ENCODE measurements at places on chromosomes 2 and 18.

GRCh38 chr2:227826019-227826521 is 12.4 kb downstream of the CCL20 start:
- no peak for DNase-seq

DNA sequence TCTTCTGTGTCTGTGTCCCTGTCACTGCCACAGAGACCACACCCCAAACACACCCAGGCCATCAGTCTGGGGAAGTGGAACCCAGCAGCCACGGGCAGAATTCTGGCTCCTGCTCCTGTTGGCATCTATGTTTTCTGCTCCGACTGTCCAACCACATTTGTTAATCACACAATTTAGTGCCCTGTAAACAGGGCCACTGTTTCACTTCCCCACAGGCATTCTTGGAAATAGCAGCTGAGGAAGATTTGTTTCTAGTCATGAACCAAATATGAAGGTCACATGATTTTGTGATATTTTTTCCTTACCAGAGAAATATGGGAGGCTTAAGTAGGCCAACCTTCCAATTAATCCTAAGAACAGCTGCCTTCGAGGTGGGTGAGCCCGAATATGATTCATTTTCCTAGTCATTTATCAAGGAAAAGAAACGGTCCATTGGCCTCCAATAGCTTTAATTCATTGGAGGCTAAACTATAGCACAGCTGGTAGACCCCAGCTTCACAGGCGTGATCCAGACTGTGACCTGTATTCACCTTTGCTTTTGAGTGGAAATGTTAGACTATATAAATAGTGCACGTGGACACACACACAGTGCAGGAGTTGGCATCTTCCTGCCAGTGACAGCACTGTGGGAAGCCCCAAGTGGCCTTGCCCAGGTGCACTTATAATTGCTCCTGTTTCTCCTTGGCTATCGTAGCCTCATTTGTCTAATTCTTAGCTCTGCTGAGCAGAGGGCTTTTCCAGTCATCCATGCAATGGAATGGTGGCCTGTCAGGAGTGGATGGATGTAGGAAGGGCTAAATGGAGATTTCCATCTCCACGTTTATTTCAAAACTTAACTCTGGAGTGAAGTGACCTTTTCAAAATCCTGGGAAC is 267.9 kb downstream of the LPIN1 start:
- no peak for DNase-seq

- DNase-seq = no peak
Observed at GRCh38 chr2:138521821-138522220, 20.3 kb downstream of the SPOPL start.

DNA sequence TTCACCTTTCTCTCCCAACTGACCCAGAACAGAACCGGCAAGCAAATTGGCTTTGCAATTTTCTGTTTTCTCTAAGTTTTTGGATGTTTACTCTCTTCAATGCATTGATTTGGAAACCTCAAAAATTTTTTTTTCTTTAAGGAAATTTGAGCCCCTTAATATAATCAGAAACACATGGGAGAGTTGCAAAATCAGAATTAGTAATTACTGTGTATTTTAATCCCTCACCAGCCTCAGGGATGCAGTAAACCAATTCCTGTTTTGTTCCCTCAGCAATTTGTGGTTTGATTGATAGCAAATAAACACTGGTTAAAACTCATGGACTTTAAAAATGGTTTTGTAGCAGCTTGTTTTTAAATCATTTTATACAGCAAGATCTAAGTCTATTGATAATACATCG is 281.5 kb downstream of the NEDD4L start:
- no peak for DNase-seq

GRCh38 chr2:15643791-15644585 is 52.3 kb downstream of the DDX1 start:
- DNase-seq = no peak

GRCh38 chr2:37625156-37625555 is 46.3 kb downstream of the CDC42EP3 start:
- no peak for DNase-seq

- peak; percentile 38 for DNase-seq
Observed at GRCh38 chr2:241858206-241859016, at the start of gene PDCD1. Gene PDCD1 (minus strand): TSS chr2:241858894. CDS start chr2:241858838, 56 bp downstream.

Data from 8988T (cell line).